ENCODE measurements at places on chromosomes 4 and X.

DNA sequence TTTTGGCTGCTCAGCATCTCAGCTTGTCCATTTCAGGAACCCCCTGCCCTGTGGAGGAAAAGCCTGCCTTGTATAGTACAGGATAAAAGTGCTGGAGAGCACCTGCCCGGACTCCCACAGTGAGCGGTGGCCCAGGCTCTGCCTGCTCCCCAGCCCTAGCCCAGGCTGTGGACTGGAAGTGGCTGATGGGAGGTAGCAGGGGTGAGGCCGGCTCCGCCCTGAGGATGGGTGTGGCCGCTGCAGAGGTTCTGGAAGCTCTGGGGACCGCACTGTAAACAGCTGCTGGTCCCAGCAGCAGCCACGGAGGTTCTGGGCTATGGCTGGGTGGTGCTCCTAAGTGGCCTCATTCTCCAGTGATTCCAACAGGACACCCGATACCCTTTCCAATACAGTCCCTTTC is 56.6 kb upstream of the HELT start:
- DNase-seq, result no peak

DNA sequence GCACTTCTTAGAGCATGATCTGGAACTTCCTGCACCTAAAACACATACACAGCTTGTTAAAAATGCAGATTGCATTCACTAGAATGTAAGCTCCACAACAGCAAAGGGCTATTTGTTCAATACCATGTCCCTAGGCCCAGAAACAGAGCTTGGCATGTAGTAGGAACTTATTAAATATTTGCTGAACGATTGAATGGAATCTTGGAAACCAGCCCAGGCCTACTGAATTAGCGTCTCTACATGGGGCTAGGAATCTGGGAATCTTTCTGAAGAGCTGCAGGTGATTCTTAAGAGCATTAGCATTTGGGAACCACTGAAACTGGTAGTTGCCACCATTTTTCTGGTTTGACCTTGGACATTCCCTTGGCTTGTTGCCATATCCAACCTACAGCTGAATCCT is 234.1 kb downstream of the STIM2 start:
- DNase-seq, result no peak

DNA sequence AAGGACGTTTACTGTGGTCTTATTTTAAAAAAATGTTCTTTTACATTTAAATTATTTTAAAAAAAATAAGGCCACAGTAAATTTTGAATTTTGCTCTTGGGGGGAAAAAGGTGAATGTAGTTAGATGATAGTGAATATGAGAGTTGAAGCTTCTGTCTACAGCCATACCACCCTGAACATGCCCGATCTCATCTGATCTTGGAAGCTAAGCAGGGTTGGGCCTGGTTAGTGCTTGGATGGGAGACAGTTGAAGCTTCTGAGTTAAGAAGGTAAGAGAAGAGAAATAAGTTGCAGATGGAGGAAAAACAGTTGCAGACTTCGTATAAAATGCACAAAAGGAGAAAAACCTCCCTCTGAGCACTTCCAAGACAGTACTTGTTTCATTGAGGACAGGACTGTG is 115.6 kb upstream of the NR3C2 start:
- no peak for DNase-seq

DNA sequence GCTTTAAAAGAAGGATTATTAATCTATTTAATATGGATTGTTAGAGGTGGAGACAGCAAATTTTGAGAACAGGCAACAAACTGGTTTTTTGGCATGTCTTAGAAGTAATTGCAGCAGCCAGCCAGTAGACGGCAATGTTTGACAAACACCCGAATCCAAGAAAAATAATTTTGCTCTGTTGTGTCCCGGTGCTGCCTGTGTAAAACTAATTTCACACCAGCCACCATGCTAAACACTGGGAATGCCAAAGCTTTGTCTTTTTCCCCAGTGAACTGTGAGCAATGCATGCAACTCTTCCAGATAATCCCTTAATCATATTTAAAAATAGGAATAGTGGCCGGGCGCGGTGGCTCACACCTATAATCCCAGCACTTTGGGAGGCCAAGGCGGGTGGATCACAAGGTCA is 25.9 kb downstream of the SMIM31 start:
- DNase-seq, result peak; percentile 67

All from T47D (cell line).